ENCODE measurements at places on chromosomes 5 and 9.

GRCh38 chr5:45696206-45696836, at the start of gene HCN1:
TSS of gene HCN1 (minus strand) at chr5:45696380.
- DNase-seq: peak; percentile 56

GRCh38 chr5:66777868-66778267, 181.7 kb downstream of the MAST4 start:
- DNase-seq: no peak

DNA sequence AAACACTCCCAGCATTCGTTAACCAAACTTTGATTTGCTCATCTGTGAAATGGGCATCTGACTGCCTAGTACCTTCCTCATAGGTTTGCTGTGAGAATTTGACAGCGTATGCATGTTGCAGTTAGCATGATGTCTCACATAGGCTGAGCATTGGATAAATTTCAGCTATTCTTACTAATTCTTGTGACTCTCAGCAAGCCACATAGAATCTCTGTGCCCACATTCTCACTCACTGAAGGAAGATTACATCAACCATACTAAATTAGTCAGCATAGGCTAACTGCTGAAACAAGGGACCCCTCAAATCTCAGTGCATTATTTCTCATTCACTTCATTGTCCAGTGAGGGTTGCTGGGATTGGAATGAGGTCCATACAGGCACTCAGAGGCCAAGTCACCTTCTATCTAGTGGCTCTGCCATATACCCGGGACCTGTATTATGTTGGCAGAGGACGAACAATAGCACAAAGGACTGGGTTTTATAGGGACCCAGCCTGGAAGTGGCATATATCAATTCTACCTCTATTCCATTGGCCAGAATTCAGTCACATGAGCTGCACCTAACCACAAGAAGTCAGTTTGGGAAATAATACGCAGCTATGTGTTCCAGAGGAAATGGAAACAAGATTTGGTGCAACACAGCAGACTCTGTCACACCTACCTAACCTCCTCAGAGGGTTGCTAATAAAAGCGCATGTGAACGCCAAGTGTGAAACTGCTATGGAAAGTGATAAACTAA, 4.2 kb upstream of the PTGER4 start:
- DNase-seq: no peak

GRCh38 chr9:129102095-129102525, 8.5 kb downstream of the CRAT start:
- no peak for DNase-seq

GRCh38 chr5:86613455-86613854, 4.3 kb upstream of the COX7C start:
- no peak for DNase-seq

DNA sequence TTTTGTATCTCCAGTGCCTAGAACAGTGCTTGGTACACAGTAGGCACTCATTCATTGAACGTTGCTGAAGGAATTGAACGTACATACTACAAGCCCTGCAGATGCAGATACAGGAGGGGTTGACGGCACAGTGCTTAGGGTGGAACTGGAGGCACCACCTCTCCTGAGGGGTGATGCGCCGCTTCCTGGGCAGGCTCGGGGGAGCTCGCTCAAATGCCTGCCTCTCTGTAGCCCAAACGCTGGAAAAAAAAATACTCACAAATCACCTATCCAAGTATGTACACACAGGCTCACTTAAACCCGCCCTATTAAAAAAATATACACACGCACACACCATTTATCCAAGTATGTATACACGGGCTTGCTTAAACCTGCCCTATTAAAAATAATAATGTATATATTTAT, 536 bp upstream of the COMMD10 start:
- DNase-seq: no peak

- no peak for DNase-seq
Observed at GRCh38 chr5:39835371-39835770, 410.6 kb upstream of the DAB2 start.

DNA sequence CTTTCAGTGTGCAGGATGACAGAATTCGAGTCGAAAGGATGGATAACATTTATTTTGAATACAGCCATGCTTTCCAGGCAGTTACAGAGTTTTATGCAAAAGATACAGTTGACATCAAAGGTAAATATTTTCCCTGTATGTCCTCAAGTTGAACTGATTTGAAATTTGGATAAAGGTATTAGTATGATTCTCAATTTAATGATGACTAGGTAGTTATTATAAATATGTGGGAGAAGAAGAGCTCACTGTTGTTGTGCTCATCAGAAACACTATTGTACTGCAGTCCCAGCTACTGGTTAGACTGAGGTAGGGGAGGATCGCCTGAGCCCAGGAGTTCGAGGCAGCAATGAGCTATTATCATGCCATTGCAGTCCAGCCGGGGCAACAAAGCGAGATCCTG, 70.7 kb upstream of the DHFR start:
- DNase-seq: no peak

DNA sequence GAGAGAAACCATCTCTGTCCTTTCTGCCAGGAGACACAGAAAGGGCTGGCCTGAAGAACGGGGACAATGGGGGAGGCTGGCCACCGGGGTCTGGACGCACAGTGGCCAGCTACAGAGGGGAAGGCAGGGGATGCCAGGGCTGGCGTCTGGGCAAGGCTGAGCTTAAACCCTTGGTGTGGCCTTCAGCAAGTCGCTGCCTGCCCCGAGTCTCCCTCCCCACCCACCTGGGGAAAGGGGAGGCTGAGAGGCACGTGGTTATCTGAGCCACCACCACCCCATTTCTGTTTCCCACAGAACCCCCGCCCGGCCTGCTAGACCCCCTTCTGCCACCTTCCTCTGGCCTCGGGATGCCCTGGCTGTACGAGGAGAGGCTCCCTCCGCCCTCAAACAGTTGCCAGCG, 115.3 kb downstream of the VAV2 start:
- no peak for DNase-seq

- no peak for DNase-seq
Observed at GRCh38 chr5:77302247-77302646, 91.8 kb downstream of the PDE8B start.

DNA sequence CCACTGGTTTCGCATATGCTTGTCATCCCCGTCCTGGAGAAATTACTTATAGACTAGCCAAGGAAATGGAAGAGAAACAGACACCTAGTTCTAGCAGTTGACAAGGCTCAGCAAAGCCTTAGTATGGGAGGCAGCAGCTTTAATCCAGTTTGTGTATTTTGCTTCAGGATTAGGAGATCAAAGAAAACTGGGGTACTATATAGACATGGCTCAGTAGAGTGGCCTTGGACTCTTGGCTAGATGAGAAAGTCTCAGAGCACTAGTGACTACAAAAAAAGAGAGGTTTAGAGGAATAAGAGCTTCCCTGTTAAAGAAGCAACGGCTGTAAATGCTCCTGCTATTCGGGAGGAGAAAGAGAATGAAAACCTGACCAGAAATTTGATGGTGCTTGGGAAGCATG, 349.1 kb downstream of the CTNND2 start:
- no peak for DNase-seq

DNA sequence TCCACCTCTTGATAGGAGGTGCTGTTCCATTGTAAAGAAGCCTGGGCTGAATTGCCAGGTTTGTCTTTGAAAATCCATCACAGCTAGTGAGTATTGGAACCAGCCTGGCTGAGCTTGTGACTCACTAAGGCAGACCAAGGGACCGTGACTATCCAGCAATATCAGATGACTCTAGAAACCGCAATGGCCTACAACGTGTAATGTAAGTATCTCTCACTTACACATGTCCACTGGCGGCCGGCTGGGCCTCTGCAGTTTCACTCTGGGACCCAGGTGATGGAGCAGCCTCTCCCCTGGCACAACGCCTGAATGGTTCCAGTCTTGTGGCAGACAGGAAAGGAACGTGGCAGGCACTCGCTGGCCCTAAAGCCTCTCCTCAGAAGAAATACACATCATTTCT, 3.1 kb upstream of the HRH2 start:
- peak; percentile 56 for DNase-seq

- DNase-seq: no peak
Observed at GRCh38 chr9:126809068-126809467, 4.2 kb downstream of the ZBTB43 start.

GRCh38 chr9:17063535-17064135, 71.2 kb upstream of the CNTLN start:
- peak; percentile 62 for DNase-seq

DNA sequence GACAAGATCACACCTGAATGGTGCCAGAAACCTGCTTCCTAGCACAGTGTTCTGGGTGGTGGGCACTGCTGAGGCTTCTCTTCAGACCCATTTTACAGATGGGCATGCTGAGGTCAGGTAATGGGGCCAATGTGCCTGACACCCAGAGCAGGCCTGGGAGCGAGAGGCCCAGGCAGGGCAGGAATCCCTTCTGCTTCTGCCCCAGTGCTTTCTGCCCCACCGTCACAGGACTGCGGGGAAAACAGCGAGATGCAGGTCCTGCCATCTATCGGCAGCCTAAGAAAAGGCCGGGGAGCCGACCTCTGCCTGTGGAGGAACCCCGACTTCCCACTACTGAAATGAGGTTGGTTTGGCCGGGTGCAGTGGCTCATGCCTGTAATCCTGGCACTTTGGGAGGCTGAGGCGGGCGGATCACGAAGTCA, 22.8 kb upstream of the RNU6ATAC start:
- no peak for DNase-seq
